T-helper 2 cell (primary cell): ENCODE measurements at places on chromosomes 1 and 21.

GRCh38 chr1:223210788-223211120, 67.7 kb upstream of the TLR5 start:
- DNase-seq = no peak

DNA sequence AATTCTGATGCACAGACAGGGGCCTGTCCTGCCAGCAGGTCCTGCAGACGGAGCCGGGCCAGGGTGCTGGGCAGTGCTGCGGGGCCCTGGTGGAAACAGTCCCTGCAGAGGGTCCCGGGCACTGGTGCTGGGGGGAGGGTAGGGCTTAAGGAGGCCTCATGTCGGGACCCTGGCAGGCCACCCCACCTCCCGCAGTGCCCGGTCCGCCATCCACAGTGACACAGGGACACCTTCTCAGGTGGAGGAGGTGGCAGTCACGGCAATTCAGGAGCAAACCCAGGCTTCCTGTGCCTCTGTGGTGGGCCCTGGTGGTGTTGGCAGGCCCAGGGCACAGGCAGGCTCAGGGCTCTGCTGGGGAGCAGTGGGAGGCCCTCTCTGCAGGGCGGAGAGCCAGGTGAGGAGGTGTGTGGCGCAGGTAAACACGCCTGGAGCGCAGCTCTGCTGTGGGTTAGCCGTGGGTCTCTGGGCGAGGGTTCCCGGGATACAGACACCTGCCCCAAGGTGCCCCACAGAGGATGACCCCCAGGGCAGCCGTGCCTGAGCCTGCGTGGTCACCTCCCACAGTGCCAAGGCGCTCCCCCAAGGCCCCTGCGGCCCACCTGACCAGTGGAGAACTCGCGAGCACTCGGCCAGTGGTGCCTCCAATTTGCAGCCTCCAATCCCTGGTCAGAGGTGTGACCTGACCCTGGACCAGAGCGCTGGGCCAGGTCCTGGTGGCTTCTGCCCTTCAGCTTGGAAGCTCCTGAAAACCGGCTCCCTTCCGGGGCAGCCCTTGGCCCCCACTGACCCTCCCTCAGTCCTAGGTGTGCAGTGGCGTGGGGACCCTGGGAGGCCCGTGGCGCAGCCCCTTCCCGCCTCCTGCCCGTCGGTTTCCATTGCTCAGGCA, 19.2 kb downstream of the COL18A1 start:
- no peak for DNase-seq

DNA sequence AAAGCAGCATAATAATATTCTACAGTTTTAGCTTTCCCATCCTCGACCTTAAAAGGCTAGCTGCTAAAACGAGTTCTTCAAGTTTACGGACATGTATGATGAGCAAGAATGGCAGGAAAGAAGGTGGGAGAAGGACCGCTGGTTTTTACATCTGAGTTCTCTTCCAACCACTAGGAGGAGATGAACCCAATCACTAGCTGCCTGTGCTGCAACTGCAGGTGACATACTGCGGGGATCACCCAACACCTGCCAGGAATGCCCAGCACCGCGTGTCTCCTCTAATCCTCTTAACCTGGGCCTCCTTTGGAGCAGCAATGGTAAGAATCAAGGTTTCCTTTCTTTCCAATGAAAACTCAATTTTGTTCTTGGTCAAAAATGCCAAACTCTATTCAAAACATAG, 23.5 kb downstream of the TOR3A start:
- peak; percentile 14 for DNase-seq

DNA sequence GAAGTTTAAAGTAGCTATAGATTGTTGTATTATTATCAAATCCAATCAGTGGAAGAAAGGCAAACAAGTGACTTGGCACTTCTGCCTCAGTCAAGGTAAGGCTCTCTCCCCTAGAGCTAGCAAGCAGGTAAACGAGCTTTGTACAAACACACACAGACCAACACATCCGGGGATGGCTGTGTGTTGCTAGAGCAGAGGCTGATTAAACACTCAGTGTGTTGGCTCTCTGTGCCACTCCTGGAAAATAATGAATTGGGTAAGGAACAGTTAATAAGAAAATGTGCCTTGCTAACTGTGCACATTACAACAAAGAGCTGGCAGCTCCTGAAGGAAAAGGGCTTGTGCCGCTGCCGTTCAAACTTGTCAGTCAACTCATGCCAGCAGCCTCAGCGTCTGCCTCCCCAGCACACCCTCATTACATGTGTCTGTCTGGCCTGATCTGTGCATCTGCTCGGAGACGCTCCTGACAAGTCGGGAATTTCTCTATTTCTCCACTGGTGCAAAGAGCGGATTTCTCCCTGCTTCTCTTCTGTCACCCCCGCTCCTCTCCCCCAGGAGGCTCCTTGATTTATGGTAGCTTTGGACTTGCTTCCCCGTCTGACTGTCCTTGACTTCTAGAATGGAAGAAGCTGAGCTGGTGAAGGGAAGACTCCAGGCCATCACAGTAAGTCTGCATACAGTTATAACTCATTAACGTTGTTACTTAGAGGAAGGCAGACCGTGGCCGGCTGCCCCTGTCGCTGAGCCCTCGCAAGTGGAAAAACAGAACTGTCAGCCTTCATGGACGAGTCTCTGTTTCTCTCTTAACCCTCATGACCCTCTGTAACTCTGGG, at the start of gene PALMD:
PALMD (plus strand) TSS at position 415 of the 833 bp plus-strand sequence; CDS start at position 620, 205 bp downstream.
- no peak for DNase-seq

- DNase-seq = no peak
These were observed 8.7 kb upstream of the CPLANE2 start for GRCh38 chr1:16245476-16246196.

GRCh38 chr1:11568687-11569086, 85.5 kb downstream of the FBXO2 start:
- DNase-seq = no peak

GRCh38 chr1:234737967-234738314, 128.0 kb upstream of the IRF2BP2 start:
- no peak for DNase-seq

DNA sequence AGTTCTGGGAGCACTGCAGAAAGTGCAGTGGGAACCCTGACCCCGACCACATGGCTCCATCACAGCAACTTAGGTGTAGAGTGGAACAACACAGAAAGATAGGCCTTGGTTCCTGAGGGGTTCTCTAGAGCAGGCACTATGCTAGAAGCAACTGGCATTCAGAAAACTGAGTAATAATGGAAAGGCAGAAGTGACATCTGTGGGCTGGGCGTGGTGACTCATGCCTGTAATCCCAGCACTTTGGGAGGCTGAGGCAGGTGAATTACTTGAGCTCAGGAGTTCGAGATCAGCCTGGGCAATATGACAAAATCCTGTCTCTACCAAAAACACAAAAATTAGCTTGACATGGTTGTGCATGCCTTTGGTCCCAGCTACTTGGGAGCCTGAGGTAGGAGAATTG, 5.3 kb downstream of the MRPS15 start:
- DNase-seq = no peak

DNA sequence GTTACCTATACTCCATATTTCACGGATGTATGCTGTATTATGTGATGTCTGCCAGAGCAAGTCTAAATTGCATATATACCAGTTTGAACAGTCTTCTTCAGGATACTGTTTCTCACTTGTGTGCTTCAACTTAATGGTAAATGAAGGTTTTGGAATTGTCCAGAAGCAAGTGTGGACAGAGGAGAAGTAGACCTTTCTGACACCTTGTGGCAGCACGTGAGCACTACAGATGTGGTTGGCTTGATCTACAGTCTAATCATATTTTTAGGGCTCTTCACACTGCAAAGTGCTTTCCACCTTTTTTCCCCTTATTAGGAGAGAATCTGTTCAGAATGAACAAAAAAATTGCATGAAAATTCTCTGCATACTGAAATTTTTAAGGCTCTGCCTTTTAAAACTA, 10.9 kb downstream of the MORC3 start:
- DNase-seq = no peak

DNA sequence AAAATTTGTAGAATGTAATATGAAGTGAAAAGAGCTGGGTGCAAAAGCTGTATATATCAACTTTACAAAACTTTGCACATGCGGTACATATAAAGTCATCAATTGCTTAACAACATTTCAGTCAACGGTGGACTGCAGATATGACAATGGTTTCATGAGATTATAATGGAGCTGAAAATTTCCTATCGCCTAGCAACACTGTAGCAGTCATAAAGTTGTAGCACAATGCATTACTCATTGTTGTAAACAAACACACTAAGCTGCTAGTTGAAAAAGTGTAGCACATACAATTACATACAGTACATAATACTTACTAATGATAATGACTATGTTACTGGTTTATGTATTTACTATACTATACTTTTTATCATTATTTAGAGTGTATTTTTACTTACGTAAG, 64.0 kb downstream of the RGS7 start:
- DNase-seq = no peak

DNA sequence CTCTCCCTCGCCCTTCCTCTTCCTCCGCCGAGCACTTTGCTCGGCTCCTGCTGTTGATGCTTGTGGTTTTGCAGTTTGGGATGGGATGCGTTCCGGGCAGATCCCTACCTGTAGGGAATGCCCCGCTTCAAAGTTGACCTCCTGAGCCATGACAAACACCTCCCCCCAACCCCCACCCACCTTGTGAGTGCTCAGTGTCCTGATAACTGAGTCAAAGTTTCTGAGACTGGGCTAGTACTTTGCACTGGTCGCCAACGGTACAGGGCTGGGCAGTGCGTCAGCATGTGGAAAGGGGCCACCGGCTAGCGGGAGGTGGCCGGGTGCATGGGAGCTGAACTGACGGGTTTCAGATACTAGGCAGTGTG, 771 bp downstream of the RABGAP1L start:
- no peak for DNase-seq

- DNase-seq = no peak
These were observed 13.0 kb downstream of the EXTL2 start for GRCh38 chr1:100881687-100882086.

DNA sequence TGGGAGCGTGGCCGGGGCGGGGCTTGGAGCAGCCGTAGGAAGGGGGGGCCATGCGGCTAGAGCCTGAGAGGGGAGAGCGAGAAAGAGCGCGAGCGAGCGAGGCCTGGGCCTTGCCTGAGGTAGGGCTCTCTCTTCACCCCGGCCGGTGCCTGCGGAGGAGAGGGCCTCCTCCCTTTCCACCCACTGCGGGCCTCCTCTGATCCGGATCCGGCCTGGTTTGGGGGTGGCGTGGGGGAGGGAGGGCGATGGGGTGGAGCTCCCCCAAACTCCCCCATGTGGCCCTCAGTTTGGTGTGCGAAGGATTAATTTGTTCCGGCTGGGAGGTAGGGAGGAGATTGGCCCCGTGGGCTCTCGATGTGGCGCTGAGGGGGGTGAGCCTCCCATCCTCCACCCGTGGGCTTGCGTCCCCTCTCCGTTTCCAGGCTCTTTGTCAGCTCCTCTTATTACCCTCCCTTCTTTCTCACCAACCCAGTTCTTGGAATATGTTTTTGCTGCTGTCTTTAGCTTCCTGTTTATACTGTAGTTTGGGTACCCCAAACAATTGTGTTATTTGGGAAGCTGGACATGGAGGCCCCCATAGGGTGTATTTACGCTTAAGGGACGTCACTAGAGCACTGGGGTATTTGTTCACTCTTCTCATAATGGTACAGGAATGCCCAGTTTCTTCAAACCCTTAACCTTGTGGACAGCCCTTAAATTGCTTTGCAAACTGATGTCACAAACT, 685 bp downstream of the UBAP2L start:
- DNase-seq = peak; percentile 52

DNA sequence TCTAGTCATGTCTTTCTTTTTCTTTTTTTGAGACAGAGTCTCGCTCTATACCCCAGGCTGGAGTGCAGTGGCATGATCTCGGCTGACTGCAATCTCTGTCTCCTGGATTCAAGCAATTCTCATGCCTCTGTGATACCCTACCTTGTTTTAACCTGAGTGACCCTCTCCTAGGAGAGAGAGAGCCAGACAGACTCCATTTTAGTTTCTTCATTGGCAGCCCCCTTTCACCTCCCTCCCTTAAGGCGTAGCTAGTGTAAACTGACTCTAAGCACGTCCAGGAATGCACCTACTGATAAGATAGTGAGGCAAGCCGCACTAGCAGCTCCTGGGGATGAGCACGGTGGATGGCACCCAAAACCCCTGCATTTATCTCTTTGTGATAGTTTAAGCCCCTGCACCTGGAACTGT, 5.2 kb upstream of the PKNOX1 start:
- no peak for DNase-seq

DNA sequence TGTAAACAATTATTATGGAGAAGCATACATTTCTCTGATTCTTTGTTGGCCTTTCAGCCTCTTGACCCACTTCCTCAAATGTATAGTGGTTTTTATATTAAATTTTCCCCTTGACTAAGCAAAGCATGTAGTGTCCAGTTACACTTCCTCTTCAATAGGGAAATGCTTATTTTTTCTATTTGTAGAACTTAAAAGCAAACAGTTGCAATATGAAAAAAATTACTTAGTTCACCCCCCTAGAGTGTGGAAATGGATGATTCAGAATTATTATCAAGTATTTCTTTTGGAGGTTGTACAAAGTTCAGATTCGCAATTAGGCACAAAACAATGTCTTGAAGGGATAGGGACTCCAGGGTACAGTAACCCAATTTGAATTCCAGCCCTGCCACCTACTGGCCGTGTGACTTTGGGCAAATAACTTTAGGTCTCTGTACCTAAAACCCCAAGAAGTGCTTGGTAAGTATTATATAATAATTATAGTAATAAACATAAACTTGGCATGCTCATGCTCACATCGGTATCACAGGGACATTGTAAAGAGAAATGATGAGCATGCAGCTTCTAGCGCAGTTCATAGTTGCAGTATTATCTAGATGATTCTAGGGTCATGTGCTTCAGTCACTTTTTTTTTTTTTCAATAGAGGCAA, 28.6 kb upstream of the IFNGR2 start:
- peak; percentile 33 for DNase-seq

- DNase-seq = no peak
These were observed 1.7 kb upstream of the FYB2 start for GRCh38 chr1:56820755-56821461.

DNA sequence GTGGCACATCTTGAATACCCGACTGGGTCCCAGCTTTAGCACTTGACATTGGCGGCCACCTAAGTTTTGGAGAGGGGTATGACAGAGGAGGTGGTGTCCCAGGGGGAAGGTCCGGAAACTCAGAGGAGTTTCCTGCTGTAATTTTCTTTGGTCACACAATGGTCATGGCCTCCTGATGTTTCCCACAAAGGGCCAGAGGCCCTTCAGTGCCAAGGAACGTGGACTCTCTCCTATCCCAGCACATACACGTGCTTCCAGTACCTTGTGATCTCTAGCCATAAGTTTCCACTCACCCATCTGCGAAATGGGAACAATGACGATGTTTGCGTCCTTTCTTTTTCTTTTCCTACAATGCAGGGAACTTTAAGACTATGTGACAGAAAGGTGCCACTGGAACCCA, 13.2 kb downstream of the CAPN2 start:
- DNase-seq = no peak

DNA sequence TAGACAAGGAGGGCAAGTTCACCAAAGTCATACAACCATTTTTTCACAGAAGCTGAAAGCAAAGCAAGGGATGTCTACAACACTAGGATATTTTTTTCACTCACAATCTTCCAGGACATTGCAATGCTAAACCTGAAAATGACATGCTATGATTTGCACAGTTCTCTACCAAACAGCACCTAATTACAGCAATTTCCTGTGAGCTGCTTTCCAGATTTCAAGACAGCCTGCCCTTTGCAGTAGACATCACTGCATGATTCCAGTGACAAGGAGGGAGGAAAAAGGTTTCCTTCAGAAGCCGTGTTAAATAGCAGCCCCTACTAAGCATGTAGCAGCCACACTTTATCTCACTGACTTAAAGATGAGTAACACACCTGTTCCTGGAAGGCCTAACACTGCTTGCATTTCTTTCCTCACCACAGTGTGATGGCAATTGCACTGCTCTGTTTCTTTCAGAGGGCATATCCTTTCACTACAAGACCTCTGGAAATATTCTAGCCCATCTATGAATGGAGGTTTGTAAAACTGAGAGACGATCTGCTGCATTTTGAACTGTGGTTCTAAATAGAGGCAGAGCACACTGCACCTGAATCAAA, 97.1 kb downstream of the DUSP10 start:
- no peak for DNase-seq

GRCh38 chr1:59484096-59484495, 187.2 kb downstream of the FGGY start:
- DNase-seq = no peak
